A673 (cell line): ENCODE measurements at places on chromosomes 2 and 18. TPM values are rescaled to one million over a fixed set of nuclear protein-coding genes. Genes with fewer than 3 reads are reported as not detected.

- DNase-seq: peak; percentile 71
- H3K4me1 ChIP-seq: no peaks in the 10 kb centered on the region
Measured at GRCh38 chr2:240060977-240061591, 7.8 kb upstream of the OR6B3 start.

GRCh38 chr2:150459281-150459680 is 28.2 kb downstream of the RND3 start:
- no peak overlapping the region for H3K27ac ChIP-seq
- no peaks in the 10 kb centered on the region for H3K4me1 ChIP-seq
- no peaks in the 10 kb centered on the region for H3K36me3 ChIP-seq

- no peak overlapping the region for H3K27ac ChIP-seq
- H3K27me3 ChIP-seq: peaks cover 8% of the 10 kb centered on the region
- no peaks in the 10 kb centered on the region for H3K36me3 ChIP-seq
Measured at GRCh38 chr18:50582500-50582899, 22.6 kb downstream of the MAPK4 start.

DNA sequence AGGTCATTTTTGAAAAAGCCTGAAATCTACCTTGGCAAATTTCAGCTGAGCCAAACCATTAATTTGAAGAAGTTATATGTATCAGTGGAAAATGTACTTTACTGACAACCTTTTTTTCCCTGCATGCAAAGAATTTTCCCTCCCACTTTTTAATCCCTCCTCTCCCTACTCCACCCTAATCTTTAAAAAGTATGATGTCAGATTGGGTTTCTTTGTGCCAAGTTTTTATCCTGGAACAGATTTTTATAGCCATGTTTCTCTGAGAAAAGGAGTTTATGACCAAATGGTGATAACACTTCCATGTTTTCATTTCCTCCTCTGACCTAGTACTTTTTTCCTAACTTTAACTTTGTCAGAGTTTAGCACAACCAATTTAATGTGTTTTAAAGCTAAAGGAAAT is 250.3 kb upstream of the FOSL2 start:
- H3K27ac ChIP-seq: no peak overlapping the region
- no peaks in the 10 kb centered on the region for H3K27me3 ChIP-seq
- H3K4me3 ChIP-seq: no peak overlapping the region
- peaks cover 8% of the 10 kb centered on the region for H3K4me1 ChIP-seq
- DNase-seq: peak; percentile 25

DNA sequence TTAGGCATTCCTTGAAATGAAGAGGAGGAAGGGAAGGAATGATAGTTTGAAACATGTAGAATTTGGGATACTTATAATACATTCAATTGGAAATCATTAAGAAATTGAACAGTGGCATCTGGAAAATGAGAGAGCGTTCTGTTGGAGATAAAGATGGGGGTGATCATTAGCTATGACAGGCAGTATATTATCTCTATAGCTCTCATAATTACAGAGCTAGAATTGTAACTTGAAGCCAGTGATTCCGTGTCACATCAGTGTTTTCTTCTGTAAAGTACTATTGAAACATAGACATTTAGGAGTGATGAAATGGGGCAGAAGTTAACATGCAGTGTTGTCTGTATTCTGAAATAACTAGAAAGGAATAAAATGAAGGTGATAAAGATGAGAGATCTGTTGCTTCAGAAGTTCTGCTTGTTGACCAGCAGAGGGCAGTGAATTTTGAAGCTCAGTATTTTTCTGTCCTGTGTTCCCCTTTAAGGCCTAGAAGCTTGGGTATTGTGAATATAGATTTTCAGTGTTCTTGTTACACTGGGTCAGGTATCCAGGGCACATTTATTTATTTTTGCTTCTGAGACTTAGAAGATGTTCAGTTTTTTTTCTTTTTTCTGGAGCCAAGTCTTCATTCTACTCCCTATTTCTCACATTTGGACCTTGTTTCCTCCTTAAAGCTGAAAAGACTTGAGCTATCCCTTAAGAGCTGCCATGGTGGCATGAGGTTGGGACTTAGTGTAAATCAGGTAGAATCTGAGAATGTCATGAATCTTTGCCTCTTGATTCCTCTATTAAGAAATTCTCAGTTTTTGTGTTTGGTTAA is 157.4 kb downstream of the TAF4B start:
- peak; percentile 58 for DNase-seq
- no peak overlapping the region for H3K4me3 ChIP-seq
- no peaks in the 10 kb centered on the region for H3K27me3 ChIP-seq

- no peaks in the 10 kb centered on the region for H3K36me3 ChIP-seq
- H3K27me3 ChIP-seq: peaks cover 3% of the 10 kb centered on the region
- H3K4me3 ChIP-seq: peak overlapping the region; percentile 22
- peak; percentile 96 for DNase-seq
Measured at GRCh38 chr2:201882353-201883090, 76.2 kb downstream of the CDK15 start.

DNA sequence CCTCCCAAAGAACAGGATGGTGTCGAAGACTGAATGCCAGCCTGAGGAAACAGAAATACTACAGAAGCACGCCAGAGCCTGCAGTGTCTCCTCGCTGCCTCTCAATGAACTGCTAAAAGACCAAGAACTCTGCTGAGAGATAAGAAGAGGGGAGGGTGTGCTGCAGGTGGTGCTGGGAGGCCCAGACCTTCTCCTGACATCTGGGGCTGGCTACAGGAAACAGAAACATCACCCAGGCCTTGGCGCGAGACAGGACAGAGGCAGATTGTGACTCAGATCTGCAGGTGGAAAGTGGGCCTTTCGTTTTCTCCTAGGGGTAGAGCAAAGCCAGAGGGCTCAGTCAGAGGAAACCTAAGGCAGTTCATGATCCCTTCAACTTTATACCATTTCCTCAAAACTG is 250.3 kb upstream of the TCF4 start:
- H3K27ac ChIP-seq: no peak overlapping the region
- H3K36me3 ChIP-seq: no peaks in the 10 kb centered on the region
- DNase-seq: no peak
- H3K4me3 ChIP-seq: no peak overlapping the region
- no peaks in the 10 kb centered on the region for H3K4me1 ChIP-seq

DNA sequence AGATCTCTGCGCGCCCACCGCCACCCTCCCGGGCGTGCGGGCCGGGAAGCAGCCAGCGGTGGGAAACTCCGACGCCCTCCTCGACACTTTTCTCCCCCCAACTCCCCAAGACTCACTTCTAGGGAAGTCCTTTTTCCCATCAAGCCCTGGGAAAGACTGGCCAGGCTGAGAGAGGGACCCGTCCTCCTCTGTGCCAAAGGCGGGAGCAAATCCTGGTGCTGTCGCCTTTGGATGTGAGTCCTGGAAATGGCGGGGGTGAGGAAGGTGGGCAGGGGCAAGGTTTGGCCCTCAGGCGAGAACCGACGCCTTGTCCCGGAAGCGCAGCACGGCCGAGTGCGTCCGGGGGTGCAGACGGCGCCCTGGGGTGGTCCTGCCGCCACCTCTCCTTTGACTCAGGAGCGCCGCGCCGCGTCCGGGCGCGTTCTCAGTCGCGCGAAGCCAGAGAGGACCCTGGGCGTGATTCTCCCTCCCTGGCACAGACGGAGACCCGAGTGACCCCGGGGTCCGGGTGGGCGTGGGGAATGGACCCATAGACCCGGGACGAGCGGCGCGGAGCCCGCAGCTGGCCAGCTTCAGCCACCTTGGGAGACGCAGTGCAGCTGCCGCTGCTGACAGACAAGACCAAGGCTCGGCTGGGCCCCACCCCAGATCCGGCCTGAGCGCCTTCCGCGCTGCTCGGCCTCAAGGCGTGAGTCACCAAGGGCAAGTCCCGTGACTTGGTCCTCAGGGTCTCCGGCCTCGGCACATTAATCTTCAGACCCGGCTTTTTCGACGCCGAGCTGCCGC is 3.5 kb upstream of the LBX2 start:
- H3K4me1 ChIP-seq: peaks cover 10% of the 10 kb centered on the region

DNA sequence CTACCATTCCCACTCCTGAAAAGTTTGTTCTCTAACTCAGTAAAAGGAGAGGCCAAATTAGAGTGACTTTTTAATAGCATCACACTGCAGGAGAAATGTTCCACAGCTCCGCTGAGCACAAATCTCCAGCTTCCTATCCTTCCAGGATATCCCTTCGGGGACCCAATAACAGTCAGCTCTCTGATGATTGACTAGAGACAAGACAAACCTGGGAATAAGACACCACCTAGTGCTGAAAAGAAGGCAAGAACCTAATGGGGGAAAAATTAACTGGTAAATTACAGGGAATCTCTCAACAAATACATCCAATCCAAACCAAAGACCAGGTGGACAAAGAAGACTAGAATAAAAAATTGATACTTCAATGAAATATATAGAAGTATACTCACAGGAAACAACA is 977.1 kb upstream of the SOX11 start:
- H3K27ac ChIP-seq: peak overlapping the region; percentile 22
- no peaks in the 10 kb centered on the region for H3K27me3 ChIP-seq
- peak; percentile 72 for DNase-seq
- peaks cover 10% of the 10 kb centered on the region for H3K36me3 ChIP-seq

GRCh38 chr2:188852772-188853171 is 121.4 kb upstream of the COL3A1 start:
- peak overlapping the region; percentile 77 for H3K27ac ChIP-seq
- no peak overlapping the region for H3K4me3 ChIP-seq
- no peaks in the 10 kb centered on the region for H3K36me3 ChIP-seq
- H3K4me1 ChIP-seq: peaks cover 38% of the 10 kb centered on the region
- H3K27me3 ChIP-seq: no peaks in the 10 kb centered on the region
- DNase-seq: peak; percentile 87

GRCh38 chr2:20447437-20448245 is 767 bp downstream of the RHOB start:
- peak overlapping the region; percentile 94 for H3K27ac ChIP-seq
- peak; percentile 57 for DNase-seq
- H3K4me3 ChIP-seq: peak overlapping the region; percentile 81
- no peaks in the 10 kb centered on the region for H3K36me3 ChIP-seq

- no peaks in the 10 kb centered on the region for H3K36me3 ChIP-seq
- no peaks in the 10 kb centered on the region for H3K27me3 ChIP-seq
- peak; percentile 42 for DNase-seq
- no peaks in the 10 kb centered on the region for H3K4me1 ChIP-seq
- no peak overlapping the region for H3K4me3 ChIP-seq
Measured at GRCh38 chr2:17171446-17172049, 346.7 kb downstream of the RAD51AP2 start.

GRCh38 chr2:85073033-85073432 is 60.2 kb upstream of the TCF7L1 start:
- no peak overlapping the region for H3K27ac ChIP-seq
- H3K4me3 ChIP-seq: no peak overlapping the region
- no peaks in the 10 kb centered on the region for H3K36me3 ChIP-seq
- DNase-seq: no peak

DNA sequence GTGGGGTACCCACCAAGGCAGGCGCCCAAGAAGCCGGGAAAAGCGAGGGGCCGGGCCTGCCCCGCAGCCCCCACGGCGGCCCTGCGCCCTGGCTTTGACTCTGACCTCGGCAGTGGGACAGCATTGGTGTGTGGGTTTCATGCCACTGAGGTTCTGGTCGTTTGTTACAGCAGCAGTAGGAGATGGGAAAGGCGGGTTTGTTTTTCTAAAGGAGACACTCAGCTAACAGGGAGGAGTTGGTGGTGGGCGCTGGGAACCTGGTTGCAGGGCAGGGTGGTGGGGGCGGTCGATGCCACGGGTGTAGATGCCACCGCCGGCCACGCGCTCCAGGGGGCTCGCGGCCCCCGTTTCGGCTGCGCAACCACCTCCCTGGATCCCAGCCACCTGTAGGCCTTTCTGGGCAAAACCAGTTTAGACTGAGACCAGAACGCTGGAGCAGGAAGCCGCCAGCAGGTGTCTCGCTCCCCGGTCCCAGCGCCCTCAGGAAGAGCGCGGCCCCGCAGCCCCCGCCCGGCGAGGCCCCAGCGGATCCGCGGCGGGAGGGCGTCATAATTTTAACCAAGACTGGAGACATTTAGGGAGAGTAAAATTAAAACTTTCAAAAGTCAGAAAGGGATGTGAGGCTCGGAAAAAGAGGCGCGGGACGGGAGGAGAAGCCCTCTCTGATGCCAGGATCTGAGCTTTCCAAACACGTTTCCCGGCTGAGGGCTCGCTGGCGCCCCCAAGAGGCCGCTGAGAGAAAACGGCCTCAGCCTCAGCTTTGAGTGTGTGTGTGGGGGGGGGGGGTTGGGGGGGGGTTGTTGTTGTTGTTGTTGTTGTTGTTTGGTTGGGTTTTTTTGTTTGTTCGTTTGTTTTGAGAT is 17.4 kb downstream of the CIDEA start:
- H3K36me3 ChIP-seq: no peaks in the 10 kb centered on the region
- H3K27me3 ChIP-seq: no peaks in the 10 kb centered on the region
- peak overlapping the region; percentile 56 for H3K4me3 ChIP-seq
- peak overlapping the region; percentile 38 for H3K27ac ChIP-seq
- peak; percentile 88 for DNase-seq

DNA sequence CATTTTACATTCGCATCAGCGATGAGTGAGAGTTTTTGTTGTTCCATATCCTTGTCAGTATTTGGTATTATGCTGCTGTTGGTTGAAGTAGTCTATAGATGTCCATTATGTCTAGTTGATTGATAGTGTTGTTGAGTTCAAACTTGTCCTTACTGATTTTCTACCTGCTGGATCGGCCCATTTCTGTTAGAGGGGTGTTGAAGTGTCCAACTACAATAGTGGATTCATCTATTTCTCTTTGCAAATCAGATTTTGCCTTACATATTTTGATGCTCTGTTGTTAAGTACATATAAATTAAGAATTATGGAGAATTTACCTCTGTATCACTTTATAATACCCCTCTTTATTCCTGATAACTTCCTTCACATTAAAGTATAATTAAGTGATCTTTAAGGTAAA is 8.7 kb downstream of the SPOPL start:
- H3K4me3 ChIP-seq: no peak overlapping the region
- no peak for DNase-seq
- no peaks in the 10 kb centered on the region for H3K27me3 ChIP-seq
- H3K27ac ChIP-seq: no peak overlapping the region

DNA sequence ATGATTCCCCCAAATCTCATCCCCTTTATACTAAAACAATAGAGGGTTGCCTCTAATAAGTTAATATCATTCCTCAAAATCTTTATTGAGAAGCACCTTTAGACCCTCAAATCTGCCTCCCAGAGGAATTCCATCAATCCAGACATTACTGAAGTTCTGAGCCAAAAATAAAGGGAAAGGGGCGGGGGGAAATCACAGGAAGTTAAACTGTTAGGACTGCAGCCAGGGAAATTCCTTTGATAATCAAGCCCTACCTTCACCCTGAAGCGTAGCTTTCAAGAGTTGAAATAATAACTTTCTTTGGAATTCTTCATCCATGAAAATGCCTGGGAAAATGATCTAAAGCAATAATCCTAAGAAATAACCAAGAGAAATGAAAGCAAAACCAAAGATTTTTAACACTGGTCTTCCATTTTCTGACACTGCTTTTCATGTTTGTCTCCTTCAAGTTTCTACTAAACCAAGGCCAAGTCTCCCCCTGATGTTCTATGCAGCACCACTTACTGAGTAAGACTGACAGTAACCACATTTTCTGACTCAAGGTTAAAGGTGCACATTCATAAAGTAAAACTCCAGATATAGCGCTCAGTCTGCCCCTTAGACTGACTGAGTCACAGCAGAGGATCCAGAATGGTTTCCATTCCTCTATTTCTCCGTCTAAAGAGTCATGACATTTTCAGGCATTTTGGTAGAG is 78.2 kb downstream of the TCF4 start:
- H3K4me1 ChIP-seq: peaks cover 66% of the 10 kb centered on the region
- peak; percentile 61 for DNase-seq
- peak overlapping the region; percentile 82 for H3K27ac ChIP-seq

Gene ZNF385B
- total RNA-seq: not detected in 2 replicates

Gene DUSP2
- 0.50 and 1.4 TPM in 2 replicates for total RNA-seq

Gene SLC5A6
- 366 and 515 TPM in 2 replicates for total RNA-seq

Gene FIGN
- 0.22 and 0.24 TPM in 2 replicates for total RNA-seq

Gene RAD51AP2
- 0.13 and 0.24 TPM in 2 replicates for total RNA-seq

Gene CCDC150
- total RNA-seq: 28.0 and 38.0 TPM in 2 replicates

Gene UGT1A4
- total RNA-seq: 0.11 TPM in 1 of 2 replicates, not detected in the other

Gene NMUR1
- not detected in 2 replicates for total RNA-seq

Gene GAL3ST2
- 5.0 and 5.3 TPM in 2 replicates for total RNA-seq
